ENCODE measurements at places on chromosomes 11 and 22.

DNA sequence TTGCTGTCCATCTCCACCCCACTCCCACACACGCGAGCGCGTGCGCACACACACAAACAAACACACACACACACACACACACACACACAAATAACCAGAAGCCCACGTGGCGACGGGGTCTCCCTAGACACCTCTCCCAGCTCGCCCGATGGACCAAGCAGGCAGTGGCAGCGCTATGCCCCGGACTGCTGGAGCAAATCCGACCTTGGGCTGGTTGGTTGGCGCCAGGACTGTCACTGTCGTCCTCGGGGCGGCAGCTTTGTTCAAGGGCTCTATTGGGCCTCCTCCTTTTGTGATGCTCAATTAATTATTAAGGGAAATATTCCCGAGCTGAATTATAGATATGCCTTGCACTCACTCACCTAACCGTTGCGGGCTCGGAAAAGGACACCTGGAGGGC, 1.7 kb upstream of the KCNA4 start:
- no peak for DNase-seq

DNA sequence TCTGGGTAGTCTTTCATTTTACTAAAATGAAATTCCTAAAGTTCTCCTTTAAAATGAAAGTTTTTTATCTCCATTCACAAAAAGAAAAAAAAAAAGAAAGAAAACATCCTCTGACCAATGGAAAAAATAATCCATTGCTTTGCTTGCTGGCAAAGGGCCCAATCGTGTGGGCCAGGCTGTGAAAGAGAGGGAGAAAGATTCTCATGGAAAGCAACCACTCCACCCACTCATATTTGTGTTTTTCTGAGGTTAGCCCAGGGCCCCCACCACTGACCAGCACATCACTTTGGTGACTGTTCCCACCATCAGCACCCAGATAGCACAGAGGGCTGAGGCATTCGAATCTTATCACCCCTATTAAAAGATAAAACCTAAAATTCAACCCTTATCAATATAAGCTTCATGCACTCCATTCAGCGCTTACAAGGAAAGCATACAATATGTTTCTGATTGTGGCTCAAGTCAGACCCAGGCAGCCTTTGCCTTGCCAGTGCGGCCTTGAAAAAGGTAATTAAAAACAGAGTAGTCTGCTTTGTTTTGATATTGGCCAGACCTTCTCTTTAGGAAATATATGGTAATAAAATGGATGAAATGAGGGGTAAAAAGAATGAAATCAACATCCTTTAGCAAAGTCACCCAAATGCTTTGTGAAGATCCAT, 192.8 kb downstream of the ETS1 start:
- DNase-seq: no peak

GRCh38 chr22:27150544-27150941, 493.2 kb downstream of the MIAT start:
- DNase-seq: no peak

DNA sequence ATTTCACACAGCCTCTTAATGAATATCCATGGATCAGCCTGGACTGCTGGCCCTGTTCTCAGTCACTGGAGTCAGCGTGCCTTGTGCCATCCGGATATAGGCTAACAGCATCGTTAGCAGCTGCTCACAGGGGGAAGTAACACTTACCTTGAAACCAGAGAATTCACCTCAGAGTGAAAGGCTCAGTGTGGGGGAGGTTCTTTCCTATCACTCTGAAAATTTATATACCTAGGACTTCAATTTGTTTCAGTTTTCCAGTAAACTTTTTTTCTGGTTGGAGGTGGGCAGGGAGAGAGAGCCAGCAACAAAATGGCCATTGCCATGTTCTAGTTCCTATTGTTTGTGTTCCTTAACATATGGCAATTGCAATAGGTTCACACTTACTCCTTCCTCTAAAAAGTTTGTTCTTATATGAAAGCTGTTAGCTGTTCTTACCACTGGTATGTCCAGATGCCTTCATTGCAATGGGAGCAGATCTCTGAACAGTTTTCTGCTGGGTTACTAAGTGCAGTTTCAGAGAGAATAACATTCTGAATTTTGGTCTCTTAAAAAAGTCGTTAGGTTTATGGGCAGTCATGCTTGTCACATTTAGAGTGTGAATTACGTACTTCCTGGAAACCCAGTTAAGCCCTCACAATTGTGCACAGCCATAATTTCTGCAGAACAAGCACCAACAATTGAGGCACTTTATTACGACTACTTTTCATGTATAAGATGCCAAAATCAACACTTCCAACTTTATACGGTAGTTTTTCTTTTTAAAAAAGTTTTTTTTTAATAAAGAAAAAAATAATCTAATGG, 247.6 kb downstream of the CADM1 start:
- DNase-seq: no peak

DNA sequence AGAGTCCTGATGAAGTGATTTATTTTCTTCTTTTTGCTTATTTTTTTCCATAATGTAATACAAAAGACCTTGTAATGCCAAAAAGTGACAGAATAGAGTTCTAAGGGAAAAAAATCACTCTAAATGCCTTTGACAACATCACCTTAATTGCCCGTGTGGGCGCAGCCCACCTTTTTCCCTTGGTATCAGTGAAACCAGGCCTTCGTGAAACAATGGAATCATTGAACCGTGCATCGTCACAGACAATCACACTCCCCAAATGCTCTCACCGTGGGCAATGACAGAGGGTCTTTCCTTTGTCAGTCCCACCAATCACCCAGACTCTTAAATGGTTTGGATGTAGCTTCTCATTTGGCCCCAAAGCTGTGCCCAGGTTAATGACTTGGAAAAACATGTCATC, 9.6 kb upstream of the SLC6A5 start:
- DNase-seq: no peak

GRCh38 chr11:108766596-108767173, 101.8 kb downstream of the DDX10 start:
- no peak for DNase-seq

DNA sequence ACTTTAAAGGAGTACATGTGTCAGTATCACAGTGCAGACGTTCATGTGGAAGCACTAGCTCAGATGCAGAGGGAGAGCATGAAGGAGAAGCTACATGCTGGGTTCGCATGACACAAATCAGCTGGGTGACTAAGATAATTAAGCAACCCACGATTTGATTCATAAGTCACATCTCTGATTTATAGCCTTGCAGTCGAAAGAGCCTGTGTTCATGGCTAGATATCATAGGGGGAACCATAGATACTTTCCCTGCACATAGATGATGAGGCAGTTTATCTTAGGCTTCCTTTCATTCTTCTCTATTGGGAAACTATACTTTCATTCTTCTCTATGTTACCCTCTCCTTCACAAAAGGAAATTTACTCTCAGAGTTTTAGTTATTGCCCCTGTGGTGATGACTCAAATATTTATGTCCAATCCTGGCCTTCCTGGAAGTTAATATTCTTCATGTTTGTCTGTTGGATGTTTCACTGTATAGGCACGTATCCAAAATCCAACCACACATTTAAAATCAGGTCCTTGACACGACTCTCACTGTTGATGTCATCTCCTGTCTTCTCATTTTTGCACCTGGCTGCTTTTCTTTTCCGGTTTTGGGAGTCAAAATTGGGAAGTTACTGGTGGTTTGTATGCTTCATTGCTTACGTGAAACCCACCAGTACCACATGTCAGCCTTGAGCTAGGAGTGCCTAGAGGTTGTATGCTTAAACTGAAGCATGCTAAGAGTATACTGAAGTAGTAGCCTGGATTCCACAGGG, 56.3 kb upstream of the SLC5A12 start:
- no peak for DNase-seq
